ENCODE measurements at places on chromosomes 2 and 18.
A peak's percentile ranks its signal among the peaks of the same experiment; 100 is the strongest.

DNA sequence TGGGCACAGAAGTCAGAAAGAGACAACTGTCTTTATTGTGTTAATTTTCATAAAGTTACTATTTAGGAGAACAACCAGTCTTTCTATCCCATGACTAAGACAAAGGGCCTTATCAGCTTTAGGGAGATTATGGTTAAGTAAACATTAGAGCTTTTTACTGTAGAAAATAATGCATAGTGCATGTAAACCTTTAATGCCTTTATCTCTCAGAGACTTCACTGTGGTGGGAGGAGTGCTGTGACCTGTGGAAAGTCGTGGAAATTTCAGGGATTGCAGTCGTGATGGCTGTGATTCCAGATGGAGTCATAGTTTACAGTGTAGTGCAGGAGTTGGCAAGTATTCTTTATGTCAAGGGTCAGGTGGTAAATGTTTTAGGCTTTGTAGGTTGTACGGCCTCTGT, 15.8 kb downstream of the ZNF236 start:
- no peak for DNase-seq

- no peak for DNase-seq
Measured at GRCh38 chr2:31386648-31387047, 27.9 kb downstream of the XDH start.

- DNase-seq: no peak
Measured at GRCh38 chr2:10260130-10260529, 42.6 kb upstream of the HPCAL1 start.

DNA sequence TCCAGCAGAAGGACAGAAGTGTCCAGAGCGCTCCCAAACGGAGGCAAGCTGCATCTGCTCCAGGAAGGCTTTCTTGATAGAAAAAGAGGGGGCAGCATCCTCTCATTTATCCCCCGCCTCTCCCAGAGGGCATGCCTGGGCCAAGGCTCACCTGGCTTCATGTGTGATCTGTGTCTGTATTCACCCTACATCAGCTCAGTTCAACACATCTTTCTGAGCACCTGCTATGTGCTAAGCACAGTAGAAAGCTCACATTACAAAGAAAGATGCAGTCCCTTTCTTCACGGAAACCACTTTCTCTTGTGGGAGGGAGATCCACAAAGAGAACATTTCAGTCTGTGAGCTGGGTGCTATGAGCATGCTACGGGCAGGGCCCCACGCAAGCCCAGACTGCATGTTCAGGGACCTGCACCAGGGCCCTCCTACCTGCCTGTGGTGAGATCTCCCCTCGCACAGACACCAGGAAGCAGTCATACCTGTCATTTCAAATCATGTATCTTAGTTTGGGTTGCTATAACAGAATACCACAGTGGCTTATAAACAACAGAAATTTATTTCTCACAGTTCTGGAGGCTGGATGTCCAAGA, 90.7 kb downstream of the PDCL3 start:
- no peak for DNase-seq

DNA sequence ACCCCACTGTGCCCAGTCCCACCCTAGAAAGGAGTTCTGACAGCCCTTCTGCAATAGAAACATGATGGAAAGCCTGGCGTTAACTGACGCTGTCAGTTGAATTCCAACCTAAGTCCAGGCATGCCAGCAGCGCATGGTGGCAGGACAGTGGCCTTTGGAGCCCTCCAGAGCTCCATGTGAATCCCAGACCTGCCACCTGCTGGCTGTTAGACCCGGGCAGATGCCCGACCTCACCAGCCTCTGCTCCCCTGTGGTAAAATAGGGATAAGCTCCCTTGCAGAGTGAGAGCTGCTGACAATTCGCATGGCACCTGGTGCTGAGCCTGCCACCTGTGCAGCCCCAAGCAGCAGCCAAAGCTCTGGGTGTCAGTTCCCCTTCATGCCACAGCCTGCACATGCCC, 138.6 kb downstream of the LOXHD1 start:
- DNase-seq: no peak

DNA sequence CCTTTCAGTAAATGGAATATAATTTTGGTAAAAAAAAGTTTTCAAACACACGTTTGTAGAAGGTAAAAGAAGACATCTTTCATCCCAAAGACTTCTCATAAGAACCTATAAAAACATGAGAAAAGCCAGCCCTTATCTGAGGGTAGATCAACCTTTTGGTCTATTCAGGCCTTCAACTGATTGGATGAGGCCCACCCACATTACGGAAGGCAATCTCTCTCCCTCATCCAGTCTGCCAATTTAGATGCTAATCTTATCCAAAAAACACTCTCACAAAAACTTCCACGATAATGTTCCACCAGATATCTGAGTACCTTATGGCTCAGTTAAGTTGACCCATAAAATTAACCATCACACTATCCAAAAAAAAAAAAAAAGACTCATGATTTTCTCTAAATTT, 2.2 kb upstream of the CDH20 start:
- no peak for DNase-seq

DNA sequence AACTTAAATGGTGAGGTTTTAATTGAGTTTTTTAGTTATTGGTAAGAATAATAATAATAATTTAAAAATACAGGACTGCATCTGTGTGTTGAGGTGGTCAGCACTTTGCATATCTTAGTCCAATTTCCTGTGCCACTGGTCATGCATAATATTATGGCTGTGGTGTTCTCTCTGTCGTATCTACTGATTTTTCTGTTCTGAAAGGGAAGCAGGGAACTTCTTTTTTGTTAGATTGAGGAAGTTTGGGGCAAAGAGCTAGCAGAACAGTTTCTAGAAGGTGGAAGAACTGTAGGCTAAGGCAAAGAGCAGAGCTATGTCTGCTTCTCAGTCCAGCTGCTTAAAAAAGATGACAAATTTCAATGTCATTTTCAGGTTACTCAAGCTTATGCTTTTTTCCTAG, 74.3 kb downstream of the XRCC5 start:
- DNase-seq: no peak

- DNase-seq: no peak
Measured at GRCh38 chr2:1698188-1698945, 45.9 kb downstream of the PXDN start.

DNA sequence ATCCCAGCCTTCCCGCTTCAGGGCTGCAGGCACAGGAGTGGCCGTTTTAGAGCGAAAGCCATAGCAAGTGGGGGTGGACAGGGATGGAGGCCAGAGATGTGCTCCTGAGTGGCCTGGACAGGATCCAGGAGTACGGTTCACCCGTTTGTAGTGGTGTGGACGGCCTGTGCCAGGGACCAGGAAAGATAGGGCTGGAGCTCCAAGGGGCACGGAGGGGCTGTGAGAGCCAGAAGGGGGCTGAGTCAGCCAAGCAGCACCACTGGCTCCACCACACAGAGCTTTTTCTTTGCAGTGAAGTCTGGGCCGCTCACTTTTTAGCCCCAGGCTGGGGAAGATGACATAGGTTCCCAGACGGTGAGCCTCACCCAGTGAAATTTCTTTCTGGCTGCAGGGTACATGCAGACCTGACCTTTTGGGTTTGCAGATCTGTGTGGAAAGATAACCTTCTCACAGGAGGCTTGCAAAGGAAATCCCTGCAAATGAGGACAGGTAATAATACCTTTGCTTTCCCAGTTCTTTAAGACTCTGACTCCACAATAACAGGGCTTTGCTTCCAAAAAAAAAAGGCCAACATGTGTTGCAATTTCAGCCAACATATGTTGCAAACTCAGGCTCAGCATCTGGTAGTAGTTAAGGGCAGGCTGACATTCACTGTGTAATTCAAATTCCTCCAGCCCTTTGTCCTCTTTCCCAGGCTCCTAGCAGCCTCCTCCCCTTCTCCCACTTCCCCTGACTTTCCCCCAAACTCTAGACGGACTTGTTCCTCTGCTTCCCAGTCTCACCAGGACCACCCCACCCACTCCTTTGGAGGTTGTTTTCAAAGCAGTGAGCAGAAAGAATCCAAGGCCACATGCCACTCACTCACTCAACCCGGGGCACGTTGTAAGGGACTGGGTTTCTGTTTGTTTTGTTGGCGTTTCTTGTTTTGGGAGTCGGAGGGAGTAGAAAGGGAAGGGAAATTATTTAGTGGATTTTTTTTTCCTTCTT, 20.3 kb upstream of the LAPTM4A start:
- DNase-seq: no peak

- DNase-seq: no peak
Measured at GRCh38 chr2:12284037-12284436, 432.7 kb upstream of the TRIB2 start.

- no peak for DNase-seq
Measured at GRCh38 chr2:156538083-156538504, 101.9 kb downstream of the GPD2 start.

- DNase-seq: no peak
Measured at GRCh38 chr2:212409560-212409959, 129.0 kb downstream of the ERBB4 start.

- no peak for DNase-seq
Measured at GRCh38 chr2:191612496-191612895, 65.4 kb upstream of the NABP1 start.

DNA sequence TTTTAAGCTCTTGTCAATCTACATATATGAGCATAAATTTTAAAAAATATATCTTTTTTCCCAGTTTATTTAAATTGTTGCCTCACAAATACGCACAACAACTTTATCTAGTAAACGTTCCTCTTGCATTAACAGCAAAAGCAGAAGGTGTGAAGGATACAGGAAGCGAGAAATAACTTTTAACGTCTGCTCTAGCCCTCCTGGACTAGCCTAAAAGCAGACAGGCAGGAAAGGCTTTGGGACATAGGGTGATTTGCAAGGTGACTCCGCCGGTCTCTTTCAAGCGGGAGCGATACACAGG, 434 bp upstream of the DUSP19 start:
- peak; percentile 51 for DNase-seq

GRCh38 chr2:101089419-101089818, 61.8 kb downstream of the TBC1D8 start:
- no peak for DNase-seq
